ENCODE measurements at places on chromosomes 1 and 21.

DNA sequence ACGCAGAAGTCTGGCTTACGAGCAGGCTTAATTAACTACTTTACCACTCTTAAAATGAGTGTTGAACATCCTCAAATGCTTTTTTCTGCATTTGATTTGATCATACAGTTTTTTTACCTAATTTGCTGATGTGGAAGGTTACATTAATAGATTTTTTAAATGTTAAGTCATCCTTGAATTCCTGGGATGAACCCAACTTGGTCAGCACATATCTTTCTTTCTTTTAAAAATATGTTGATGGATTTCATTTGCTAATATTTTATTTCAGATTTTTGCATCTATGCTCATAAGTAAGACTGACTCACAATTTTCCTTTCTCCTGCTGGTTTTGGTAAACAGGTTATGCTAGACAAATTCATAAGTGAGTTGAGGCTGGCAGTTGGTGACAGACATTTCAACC lies 82.9 kb downstream of the LHX4 start:
- no peak for DNase-seq

DNA sequence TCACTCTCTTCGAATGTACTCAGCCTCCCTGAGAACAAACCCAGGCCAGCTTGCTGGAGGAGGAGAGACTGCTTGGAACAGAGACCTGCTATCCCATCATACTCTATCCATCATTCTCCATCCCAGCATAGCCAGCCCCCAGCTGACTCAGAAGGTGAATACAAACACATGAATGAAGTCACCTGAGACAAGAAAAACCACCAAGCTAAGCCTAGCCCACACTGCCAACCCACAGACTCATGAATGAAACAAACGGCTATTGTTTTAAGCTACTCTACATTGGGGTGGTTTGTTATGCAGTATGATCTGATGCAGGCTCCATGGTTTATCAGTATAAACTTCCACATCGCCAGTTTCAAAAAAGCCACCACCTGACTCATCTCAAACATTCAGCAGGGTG lies 395.6 kb downstream of the SETD4 start:
- DNase-seq, result no peak

DNA sequence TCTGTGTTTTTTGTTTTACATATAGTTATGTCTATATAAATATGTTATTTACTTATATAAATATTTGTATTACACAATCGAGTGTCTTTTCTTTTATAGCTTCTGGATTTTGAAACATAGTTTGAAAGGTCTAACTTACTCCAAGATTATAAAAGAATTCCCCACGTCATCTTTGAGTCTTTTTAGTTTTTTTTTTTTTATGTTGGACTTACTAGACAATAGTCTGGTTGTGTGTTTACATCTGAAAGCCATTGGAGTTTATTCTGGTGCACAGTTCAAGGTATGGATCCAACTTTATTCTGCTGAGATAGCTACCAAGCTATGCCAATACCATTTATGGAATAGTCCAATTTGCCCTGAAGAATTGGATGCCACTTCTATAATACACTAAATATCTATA lies 26.1 kb upstream of the RCAN3 start:
- no peak for DNase-seq

- DNase-seq, result no peak
These were observed 33.6 kb downstream of the SLC2A1 start for GRCh38 chr1:42924851-42925760.

DNA sequence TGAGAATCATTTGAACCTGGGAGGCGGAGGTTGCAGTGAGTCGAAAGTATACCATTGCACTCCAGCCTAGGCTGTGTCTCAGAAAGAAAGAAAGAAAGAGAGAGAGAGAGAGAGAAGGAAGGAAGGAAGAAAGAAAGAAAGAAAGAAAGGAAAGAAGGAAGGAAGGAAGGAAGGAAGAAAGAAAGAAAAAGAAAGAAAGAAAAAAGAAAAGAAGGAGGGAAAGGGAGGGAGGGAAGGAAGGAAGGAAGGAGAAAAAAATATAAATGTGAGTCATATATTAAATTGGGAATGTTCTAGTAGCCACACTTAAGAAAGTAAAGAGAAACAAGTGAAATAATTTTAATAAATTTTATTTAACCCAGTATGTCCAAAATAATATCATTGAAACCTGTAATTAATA lies 16.7 kb upstream of the CITED4 start:
- no peak for DNase-seq

- DNase-seq, result no peak
These were observed 123.6 kb upstream of the KCNJ6 start for GRCh38 chr21:38039841-38040240.

DNA sequence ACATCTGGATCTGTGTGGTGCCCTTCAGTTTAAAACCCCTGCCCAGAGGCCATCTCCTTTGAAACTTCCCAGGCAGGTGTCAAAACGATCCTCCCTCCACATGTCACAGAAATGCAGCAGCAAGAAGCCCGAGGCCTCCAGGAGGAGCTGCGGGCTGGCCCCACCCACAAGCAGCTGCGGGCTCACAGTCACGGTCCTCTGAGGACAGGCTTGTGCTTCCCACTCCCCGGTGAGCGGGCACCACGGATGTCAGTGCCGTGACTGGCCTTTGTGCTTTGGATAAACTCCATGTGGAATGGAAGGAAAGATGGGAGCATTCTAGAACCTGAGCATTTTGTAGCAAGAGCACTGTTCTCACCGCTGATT lies 65.8 kb downstream of the SIK1 start:
- DNase-seq, result no peak

DNA sequence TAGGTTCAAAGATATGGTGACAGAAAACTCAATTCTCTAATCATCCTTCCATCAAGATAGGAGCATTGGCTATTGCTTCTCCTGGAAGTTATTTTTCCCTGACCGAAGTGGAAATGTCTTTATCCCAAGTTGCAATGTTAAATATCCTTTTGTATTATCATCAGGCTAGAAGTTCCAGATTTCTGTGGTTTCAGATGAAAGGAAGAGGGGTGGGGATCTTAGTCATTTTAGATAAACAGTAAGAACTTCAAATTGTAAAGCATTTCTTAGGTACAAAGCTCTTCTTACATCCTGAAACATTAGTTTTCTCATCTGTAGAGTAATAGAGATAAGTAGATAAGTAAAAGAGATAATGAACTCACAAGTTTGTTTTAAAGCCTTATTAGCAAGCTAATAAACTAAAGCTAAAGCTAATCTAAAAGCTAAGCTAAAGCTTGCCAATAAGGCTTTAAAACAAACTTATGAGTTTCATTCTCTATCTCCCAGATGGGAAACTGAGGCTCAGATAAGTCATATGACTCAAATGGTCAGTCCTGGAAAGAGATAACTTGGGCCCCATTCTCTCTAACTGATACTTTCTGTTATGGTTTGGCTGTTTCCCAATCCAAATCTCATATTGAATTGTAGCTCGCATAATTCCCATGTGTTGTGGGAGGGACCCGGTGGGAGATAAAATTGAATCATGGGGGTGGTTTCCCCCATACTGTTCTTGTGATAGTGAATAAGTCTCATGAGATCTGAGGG lies 99.2 kb upstream of the KCNK2 start:
- no peak for DNase-seq

DNA sequence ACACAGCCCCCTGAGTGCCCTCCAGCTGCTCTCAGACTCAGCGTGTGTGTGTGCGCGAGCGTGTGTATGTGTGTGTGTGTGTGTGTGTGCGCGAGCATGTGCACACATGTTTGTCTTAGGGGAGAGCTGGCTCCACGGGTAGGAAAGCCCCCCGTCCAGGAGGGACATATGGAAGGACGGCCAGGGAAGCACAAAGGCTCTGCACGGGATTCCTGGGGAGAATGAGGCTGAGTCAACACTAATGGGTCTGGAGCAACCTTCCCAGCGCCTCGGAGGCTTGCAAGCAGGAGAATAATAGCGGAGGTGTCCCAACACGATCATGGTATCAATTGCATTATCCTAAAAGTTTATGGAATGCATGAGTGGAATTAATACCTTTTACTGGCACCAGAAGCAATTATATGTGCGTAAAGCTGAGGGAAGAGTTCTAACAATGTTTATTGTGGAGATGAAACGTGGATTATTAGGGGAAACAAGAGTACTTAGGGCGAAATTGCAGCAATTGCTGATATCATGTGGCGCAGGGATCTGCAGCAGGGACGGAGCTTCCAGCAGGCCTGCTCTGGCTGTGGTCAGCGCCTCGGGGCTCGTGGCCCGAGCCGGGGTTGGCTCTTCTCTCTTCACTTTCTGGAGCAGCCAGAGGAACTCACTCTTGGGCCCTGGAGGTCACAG lies 40.3 kb upstream of the CCDC27 start:
- DNase-seq, result no peak

DNA sequence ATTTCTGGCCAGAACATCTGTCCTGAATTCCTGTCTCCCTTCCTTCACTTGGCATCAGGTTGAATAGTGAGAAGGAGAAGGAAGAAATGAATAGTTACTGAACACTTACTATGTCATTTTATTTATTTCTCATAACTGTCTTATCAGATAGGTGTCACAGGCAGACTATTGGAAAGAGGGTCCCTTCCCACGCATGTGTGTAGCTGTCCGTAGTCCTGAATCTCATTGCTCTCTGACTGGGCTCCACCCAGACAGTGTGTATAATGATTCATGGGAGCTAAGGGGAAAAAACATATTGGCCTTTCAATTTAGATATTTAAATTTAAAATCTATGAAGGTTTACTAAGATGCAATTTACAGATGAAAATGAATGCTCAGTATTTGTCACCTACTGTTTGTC lies 86.1 kb downstream of the OMA1 start:
- DNase-seq, result no peak

Data from activated CD4-positive, alpha-beta T cell treated with anti-CD3 and anti-CD28 coated beads, Interleukin-2, amount 50 U/mL, for 1 hour (primary cell).